Activated CD4-positive, alpha-beta T cell treated with anti-CD3 and anti-CD28 coated beads for 48 hours (primary cell): ENCODE measurements at places on chromosomes 2 and 18.

DNA sequence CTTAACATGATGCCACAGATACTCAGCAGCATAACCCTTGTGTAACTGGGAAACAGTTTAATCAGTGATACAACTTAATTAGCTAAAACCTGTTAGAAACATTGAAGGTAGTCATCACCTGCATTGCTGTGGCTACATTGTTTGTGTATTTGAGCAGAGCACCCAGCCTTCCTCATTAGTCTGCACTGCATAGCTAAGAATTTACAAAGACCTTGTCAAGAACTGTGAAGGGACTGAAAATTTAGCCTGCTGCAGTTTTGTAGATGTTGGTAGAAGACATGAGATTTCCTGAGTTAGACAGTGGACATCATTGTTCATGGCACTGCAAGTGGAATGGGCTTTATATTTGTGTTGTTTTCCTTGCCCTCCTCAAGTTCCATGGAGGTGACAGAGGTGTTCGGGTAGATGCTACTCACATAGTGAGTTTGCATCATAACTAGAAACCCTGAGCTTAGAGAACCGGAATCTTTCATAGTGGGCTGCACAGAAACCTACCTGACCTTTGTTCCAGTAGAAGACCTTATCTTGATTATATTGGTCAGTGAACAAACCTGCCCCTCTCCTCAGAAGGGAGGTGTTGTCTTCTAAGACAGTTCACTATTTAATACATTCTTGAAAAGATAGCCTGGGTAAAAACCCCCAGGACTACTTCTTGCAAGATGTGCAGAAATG lies 12.5 kb downstream of the VAPA start:
- no peak for DNase-seq

- DNase-seq = no peak
Measured at GRCh38 chr2:60837123-60837522, 44.3 kb upstream of the REL start.

GRCh38 chr18:57900906-57901435 lies 97.9 kb upstream of the ATP8B1 start:
- no peak for DNase-seq

GRCh38 chr2:217421834-217422233 lies 562.0 kb upstream of the TNP1 start:
- no peak for DNase-seq

- no peak for DNase-seq
Measured at GRCh38 chr2:136259551-136259950, 141.6 kb upstream of the CXCR4 start.

- DNase-seq = no peak
Measured at GRCh38 chr2:235666213-235666781, 172.5 kb downstream of the AGAP1 start.

GRCh38 chr18:25594351-25594750 lies 242.4 kb upstream of the ZNF521 start:
- no peak for DNase-seq

GRCh38 chr2:196238836-196239380 lies 67.5 kb upstream of the STK17B start:
- no peak for DNase-seq

DNA sequence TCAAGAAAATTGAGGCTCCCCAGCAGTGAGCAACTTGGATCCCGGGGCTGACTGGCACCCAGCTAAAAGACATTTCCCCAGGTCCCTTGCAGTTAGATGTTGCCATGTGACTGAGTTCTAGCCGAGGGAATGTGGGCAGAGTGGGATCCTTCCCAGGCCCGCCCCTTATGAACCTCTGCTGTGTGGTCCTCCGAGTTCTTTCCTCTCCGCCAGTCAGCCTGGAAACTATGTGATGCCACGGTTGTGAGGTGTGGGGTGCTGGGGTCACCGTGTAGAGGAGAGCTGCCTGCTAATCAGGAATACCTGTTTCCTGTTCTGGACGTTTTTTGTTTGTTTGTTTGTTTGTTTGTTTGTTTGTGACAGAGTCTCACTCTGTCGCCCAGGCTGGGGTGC lies 45.5 kb downstream of the TMEM37 start:
- no peak for DNase-seq

DNA sequence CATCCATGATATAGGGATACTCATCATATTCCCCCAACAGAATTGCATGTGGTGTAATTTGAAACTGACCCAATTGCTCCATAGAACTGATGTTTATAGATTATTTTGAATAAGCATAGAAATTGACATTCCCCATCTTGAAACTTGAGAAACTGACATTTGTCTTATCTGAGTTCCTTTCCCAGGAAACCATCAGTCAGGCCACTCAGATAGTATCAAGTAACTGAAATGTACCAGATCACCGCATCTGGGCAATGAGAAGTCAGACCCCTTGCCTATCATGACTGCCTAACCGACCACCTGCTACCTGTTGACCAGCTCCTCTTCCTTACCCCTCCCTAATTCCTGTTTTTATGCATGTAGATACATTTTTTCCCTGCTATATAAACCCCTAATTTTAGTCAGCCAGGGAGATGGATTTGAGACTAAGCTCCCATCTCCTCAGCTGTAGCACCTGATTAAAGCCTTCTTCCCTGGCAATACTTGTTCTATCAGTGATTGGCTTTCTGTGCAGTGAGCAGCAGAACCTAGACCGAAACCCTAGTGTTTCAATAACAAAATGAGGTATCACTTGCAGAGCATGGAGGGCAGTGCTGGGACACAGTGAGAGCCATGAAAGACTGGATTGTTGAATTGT lies 274.5 kb downstream of the LPIN1 start:
- DNase-seq = no peak

GRCh38 chr18:74278058-74278457 lies 13.7 kb downstream of the CYB5A start:
- DNase-seq = no peak

- no peak for DNase-seq
Measured at GRCh38 chr2:240013343-240013742, 11.8 kb downstream of the NDUFA10 start.

GRCh38 chr18:12046751-12047335 lies 46.8 kb upstream of the ANKRD62 start:
- no peak for DNase-seq

GRCh38 chr2:119491776-119492525 lies 32.3 kb downstream of the SCTR start:
- DNase-seq = no peak

DNA sequence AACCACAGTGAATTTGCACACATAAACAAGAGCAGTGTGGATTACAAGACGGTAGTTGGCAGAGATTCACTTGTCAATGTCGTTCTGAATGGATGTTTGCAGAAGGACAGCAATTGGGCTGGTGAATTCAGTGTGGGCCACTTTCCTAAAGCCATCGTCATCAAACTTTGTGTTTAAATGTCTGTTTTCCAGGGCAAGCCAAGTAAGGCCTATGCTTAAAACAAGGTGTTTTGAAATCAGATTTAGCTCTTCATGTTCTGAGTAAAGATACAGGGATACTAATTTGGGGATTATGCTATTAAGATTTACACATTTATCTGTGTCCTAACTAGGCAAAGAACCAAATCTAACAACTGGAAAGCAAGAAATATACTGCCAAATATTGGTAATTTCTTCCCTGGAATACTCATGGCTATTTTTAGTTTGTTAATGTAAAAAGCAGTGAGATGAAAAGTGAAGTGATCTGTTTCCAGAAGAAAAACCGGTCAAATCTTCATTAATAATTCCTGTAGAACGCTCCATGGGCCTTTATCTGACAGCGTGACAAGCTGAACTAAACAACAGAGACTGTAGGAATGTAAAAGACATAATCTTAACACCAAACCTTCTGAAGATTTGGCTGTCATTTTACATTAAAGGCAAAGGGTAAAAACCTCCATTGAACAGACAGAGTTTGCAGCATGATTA lies 175.7 kb downstream of the ICOS start:
- no peak for DNase-seq

DNA sequence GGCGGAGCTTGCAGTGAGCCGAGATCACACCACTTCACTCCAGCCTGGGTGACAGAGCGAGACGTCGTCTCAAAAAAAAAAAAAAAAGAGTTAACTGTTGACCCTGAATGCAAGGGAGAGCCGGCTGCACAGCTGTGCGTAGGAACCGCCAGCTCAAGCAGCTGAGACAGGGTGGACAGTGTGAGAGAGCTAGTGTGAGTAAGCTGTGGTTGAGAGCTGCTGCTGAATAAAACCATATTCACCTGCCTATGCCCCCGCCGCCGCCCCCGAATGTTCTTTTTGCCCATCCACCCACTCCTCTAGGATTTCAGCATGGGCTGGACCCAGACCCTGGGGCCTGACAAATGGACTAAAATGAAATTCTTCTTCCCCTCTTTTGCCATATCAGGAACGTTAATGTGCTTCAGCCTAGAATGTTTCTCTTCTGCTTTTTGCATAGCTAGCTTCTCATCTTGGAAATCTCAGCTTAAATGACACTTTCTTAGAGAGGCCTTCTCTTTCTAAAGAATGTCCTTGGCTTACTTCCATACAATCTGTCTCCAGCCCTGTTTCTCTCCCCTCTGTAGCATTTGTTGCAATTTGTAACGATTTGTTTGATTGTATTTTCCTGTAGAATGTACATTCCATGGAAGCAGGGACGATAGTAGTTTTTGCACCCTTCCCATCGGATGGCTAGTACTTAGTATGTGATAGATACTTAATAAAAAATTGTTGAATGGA lies 142.7 kb downstream of the KLHL14 start:
- DNase-seq = no peak

GRCh38 chr2:20609349-20609994 lies 41.4 kb downstream of the HS1BP3 start:
- no peak for DNase-seq

DNA sequence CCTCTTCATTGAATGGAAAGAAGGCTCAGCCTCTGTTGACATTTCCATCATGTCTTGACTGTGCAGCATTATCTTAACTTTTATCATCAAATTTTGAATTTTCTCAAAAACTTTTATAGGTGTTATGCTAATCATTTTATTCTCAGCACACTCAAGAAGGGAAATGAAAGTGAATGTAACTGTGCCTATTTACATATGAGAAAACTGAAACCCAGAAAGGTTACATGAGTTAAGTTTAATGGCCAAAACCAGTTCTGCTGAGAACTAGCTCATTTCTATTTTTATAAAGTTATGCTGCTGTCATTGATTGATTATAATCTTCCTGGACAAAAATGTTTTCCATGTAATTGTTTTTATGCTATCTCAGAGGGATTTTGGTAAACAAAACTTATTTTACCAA lies 618.8 kb upstream of the NRXN1 start:
- no peak for DNase-seq

DNA sequence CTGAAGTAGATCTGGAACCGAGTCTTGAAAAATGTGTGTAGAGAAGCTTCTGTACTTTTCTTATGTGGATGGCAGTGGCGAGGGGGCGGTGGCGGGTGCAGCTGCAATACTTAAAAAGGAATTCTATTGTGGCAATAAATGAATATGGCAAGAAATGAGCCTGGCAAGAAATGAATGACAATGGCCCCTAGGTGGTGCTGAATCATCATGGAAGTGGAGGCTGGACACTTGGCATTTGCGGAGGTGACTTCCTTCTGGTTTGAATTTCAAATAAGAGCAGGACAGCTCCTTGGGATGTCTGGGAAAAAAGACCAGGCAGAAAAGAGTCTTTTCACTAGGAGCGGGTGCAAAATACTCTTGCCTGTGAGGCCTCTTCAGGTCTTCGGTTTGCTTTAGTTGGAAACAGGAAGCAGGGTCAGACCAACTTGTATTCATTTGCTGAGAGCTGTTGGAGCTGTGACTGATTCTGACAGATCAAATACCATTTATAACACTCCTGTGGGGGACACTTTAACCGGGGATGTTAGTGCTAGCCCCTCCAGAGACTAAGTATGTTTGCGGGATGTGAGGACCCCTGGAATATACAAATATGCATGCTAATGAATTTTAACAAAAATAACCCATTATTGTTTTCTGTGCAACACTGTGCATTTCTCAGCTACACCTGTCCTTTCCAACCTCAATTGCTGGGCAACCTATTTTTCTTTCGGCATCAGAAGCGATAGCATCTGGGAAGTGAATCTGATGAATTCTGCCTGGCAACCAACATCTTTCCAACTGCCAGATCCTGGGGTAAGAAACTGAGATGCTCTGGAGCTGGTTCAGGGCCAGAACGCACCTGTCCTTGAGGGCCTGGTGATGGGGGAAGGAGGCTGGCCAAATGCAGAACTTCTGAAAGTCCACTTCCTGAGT lies 35.4 kb downstream of the FASTKD2 start:
- DNase-seq = peak; percentile 45

- DNase-seq = no peak
Measured at GRCh38 chr2:149733936-149734685, 146.5 kb upstream of the MMADHC start.
